ENCODE measurements at places on chromosomes 7 and 10.

GRCh38 chr10:68618234-68618633, 58.1 kb downstream of the TET1 start:
- H3K4me1 ChIP-seq = peaks cover 9% of the 10 kb centered on the region
- no peak overlapping the region for H3K4me3 ChIP-seq
- no peak overlapping the region for H3K27ac ChIP-seq
- H3K36me3 ChIP-seq = no peaks in the 10 kb centered on the region
- no peaks in the 10 kb centered on the region for H3K27me3 ChIP-seq
- DNase-seq = no peak

DNA sequence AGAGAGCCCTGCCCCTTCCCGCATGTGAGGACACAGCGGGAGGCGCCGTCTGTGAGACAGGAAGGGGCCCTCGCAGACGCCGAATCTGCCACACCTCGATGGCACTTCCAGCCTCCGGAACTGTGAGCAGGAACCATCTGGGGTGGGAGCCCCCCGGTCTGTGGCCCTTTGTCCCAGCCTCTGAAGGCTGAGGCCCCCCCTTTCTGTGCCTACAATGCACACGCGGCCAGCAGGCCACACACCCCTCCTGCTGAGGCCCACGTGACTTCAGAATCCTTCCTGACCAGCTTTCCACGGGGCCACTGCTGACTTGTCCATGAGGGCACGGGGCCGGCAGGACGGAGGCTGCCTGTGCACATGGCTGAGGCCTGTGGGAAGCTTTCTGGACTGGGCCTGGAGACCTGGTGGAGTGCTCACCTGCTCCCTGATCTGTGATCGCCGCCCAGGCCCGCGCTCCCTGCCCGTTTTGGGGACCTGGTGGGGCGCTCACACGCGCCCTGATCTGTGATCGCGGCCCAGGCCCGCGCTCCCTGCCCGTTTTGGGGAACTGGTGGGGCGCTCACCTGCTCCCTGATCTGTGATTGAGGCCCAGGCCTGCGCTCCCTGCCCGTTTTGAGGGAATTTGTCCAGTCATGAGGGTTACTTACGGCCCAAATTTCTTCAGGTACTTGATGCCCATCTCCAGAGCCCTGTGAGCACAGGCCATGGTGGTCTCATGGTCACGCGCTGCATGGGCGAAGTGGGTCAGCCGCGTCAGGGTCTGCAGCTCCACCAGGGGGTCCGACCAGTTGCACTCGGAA, 34.3 kb downstream of the CFAP46 start:
- DNase-seq = no peak
- no peak overlapping the region for H3K4me3 ChIP-seq
- H3K27me3 ChIP-seq = peaks cover 28% of the 10 kb centered on the region
- H3K4me1 ChIP-seq = peaks cover 14% of the 10 kb centered on the region

GRCh38 chr10:121818599-121818998, 109.2 kb downstream of the ATE1 start:
- no peak overlapping the region for H3K4me3 ChIP-seq
- no peaks in the 10 kb centered on the region for H3K4me1 ChIP-seq
- no peaks in the 10 kb centered on the region for H3K36me3 ChIP-seq
- no peaks in the 10 kb centered on the region for H3K27me3 ChIP-seq

DNA sequence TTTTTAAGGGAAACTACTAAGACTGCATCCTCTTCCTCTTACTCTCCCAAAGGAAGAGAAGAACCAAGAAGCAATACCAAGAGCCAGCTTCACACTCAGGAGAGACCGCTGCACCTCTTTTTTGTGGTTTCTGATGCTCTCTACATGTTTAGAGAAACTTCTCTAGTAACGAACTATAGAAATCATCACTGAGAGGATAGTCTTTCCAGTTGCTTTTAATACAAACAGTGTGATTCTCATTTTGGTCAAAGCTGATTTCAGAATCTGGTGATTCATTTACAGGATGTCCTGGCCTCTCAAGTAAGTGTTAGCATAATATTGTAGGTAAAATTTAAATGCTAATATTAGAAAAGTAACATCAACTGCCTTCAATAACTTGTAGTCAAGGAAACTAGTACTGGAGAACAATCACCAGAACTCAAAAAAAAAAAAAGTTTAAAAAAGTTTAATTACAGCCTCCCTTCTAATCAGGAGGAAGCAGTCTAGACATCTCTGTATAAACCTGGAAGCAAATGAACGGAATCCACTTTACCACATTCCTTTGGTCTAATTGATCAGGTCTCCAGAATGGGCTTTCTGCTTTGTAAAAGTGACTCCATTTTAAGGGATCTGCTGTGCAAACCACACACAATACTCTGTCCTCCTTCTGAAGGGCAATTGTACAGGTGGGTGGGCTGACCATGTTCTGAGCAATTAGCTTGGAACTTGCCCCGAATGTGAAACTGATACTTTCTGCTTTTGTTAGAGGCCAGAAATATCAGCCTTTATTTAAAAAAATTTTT, 3.0 kb downstream of the LAMB1 start:
- no peak overlapping the region for H3K27ac ChIP-seq
- peaks cover 61% of the 10 kb centered on the region for H3K27me3 ChIP-seq
- H3K36me3 ChIP-seq = peaks cover 5% of the 10 kb centered on the region
- H3K4me3 ChIP-seq = no peak overlapping the region
- peaks cover 14% of the 10 kb centered on the region for H3K4me1 ChIP-seq

DNA sequence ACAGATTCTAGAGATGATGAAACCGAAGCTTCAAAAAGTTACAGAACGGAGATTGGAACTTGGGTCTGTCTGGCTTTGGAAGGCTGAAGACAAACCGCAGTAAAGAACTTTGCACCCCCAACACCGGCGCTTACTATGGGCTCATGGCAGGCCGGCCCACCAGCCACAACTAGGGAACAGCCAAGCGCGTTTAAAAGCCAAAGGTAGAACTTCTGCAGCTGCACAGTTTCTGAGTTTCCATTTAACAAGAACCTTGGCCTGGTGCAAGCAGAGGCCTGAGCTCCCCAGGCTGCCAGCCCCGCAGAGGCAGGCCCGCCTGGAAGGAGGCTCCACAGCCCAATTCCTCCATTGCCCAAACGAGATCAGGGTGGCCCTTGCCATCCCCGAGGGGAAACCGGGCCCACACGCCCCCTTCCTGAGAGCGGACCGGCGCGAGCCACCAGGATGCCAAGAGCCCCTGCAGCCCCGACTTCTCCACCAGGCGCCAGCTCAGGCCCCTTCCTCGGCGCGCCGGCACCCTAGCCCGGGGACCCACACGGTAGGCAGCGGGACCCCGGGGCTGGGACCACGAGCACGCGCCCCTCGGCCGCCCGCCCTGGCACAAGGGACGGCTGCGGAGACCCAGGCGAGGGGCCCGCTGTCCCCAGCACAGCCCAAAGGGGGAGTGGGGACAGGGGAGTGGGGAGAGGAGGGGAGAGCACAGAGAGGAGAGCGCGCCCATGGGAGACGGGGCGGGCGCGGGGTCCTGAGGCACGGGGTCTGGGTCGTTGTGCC, 566 bp downstream of the MAD1L1 start:
- peak overlapping the region; percentile 88 for H3K27ac ChIP-seq
- peaks cover 2% of the 10 kb centered on the region for H3K36me3 ChIP-seq
- H3K4me1 ChIP-seq = peaks cover 25% of the 10 kb centered on the region
- peak overlapping the region; percentile 93 for H3K4me3 ChIP-seq
- no peaks in the 10 kb centered on the region for H3K27me3 ChIP-seq

DNA sequence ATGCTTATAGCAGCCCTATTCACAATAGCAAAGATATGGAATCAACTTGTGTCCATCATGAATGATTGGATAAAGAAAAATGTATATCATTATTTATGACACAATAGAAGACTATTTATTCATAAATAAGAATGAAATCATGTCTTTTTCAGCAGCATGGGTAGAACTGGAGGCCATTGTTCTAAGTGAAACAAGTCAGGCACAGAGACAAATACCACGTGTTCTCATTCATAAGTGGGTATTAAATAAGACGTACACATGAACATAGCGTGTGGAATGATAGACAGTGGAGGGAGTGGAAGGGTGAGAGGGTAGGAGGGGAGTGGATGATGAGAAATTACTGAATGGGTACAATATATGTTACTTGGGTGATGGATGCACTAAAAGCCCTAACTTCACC, 762.4 kb downstream of the REEP3 start:
- no peak overlapping the region for H3K4me3 ChIP-seq
- no peaks in the 10 kb centered on the region for H3K36me3 ChIP-seq
- H3K27ac ChIP-seq = no peak overlapping the region
- DNase-seq = no peak

GRCh38 chr10:79067241-79068202, 1.2 kb upstream of the ZMIZ1 start:
- peak; percentile 74 for DNase-seq
- no peaks in the 10 kb centered on the region for H3K27me3 ChIP-seq
- peak overlapping the region; percentile 91 for H3K27ac ChIP-seq
- peak overlapping the region; percentile 98 for H3K4me3 ChIP-seq

GRCh38 chr7:128841171-128841690, 11.0 kb downstream of the FLNC start:
- H3K4me1 ChIP-seq = peaks cover 5% of the 10 kb centered on the region
- H3K27ac ChIP-seq = peak overlapping the region; percentile 27
- no peaks in the 10 kb centered on the region for H3K27me3 ChIP-seq
- H3K4me3 ChIP-seq = no peak overlapping the region
- no peaks in the 10 kb centered on the region for H3K36me3 ChIP-seq

- DNase-seq = no peak
- H3K27me3 ChIP-seq = peaks cover 69% of the 10 kb centered on the region
- H3K36me3 ChIP-seq = peaks cover under 1% of the 10 kb centered on the region
- H3K27ac ChIP-seq = no peak overlapping the region
- H3K4me1 ChIP-seq = peaks cover 2% of the 10 kb centered on the region
These were observed 39.6 kb upstream of the INPP5A start for GRCh38 chr10:132497861-132498561.

- no peaks in the 10 kb centered on the region for H3K36me3 ChIP-seq
- no peak overlapping the region for H3K4me3 ChIP-seq
- no peak for DNase-seq
- H3K27me3 ChIP-seq = peaks cover 59% of the 10 kb centered on the region
- no peak overlapping the region for H3K27ac ChIP-seq
- peaks cover 10% of the 10 kb centered on the region for H3K4me1 ChIP-seq
These were observed 348.9 kb downstream of the DNAJB6 start for GRCh38 chr7:157685430-157686284.

Measured in T-helper 17 cell (primary cell).